ENCODE measurements at places on chromosomes 16 and 17. TPM values are rescaled to one million over a fixed set of nuclear protein-coding genes. Genes with fewer than 3 reads are reported as not detected.

Gene ITGAE
- 9.1 TPM for total RNA-seq

Gene GP1BA
- not detected for total RNA-seq

Gene NTHL1
- 15.3 TPM for total RNA-seq

Gene UTS2R
- total RNA-seq = not detected

Gene PAQR4
- 4.6 TPM for total RNA-seq

Gene TMUB2
- 26.4 TPM for total RNA-seq

Gene CD7
- not detected for total RNA-seq

Gene SHISA9
- total RNA-seq = under 0.01 TPM

Gene SLC35G6
- not detected for total RNA-seq

Gene PABPN1L
- not detected for total RNA-seq

Gene LRRC45
- total RNA-seq = 13.3 TPM

Gene EIF4A3
- 154 TPM for total RNA-seq

Gene STX1B
- total RNA-seq = 2.8 TPM

Gene WSCD1
- total RNA-seq = 0.05 TPM

Gene SDK2
- total RNA-seq = 0.89 TPM

Gene HBA2
- total RNA-seq = not detected

Gene TM4SF5
- not detected for total RNA-seq

Gene TPPP3
- 0.46 TPM for total RNA-seq

Gene CA5A
- not detected for total RNA-seq

Gene RNF112
- total RNA-seq = 2.1 TPM

Gene METRNL
- total RNA-seq = 238 TPM

Gene SPNS3
- total RNA-seq = not detected

Gene CCL4L2
- total RNA-seq = not detected

Gene CCDC102A
- 15.7 TPM for total RNA-seq
